ENCODE measurements at places on chromosomes 1 and 21. TPM values are rescaled to one million over a fixed set of nuclear protein-coding genes. Genes with fewer than 3 reads are reported as not detected.
A peak's percentile ranks its signal among the peaks of the same experiment; 100 is the strongest.

LCE2A gene
- total RNA-seq, result not detected

CCDC30 gene
- total RNA-seq, result 2.6 TPM

ECM1 gene
- total RNA-seq, result 4.8 TPM

CLCA1 gene
- not detected for total RNA-seq

ABCG1 gene
- 4.6 TPM for total RNA-seq

DIO1 gene
- total RNA-seq, result 0.27 TPM

FCRL4 gene
- total RNA-seq, result not detected

DNA sequence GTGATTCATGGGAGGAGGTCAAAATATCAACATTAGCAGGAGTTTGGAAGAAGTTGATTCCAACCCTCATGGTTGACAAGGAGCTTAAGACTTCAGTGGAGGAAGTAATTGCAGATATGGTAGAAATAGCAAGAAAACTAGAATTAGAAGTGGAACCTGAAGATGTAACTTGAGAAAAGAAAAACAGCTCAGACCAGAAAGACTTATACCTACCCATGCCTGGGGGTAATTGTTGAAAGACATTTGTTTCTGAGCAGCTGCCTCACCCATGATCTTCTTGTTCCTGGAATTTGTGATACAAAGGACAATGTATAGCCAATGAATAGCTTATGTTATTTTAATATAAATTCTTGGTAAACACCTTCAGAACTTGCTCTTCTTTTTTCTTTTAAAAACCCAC is 128.6 kb downstream of the LRIG2 start:
- DNase-seq, result no peak

GRCh38 chr1:236282425-236282716 is 613 bp upstream of the ERO1B start:
- DNase-seq, result no peak

DNA sequence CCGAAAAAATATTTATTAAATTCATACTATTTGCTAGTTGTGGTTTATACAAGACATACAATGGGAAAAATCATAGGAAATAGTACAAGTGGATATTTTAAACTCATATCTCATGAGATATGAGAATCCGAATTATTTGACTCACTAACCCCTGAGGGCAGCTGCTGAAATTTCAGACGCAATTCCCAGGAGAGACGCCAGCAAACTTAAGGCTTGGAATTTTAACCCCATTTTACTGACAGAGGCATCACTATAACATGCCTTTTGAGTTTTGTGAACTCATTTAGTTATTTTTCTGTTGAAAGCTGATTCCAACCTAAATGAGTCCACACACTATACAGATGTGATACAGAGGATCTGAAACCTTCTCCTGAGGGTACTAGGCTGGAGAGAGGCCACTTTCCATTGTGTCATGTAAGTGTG is 5.9 kb upstream of the MROH9 start:
- DNase-seq, result no peak

- peak; percentile 61 for DNase-seq
Observed at GRCh38 chr1:209688746-209689234, 13.6 kb downstream of the G0S2 start.

DNA sequence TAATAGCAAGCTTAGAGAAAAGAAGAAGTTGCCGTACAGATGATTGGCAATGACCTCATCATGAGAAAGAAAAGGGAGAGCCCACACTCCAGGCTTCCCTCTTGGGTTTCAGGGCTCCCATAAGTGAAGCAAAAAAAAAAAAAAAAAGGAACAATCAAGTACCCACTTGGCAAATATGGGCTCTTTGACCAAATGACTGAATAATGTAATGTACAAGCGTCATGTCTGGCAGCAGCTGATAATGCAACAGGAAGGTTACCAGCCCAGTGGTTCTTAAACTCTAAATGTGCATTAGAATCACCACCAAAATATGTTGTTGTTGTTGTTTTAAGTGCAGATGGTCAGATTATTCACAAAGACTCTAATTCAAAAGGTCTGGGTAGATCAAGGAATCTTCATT is 13.5 kb downstream of the TNFSF4 start:
- DNase-seq, result no peak

- peak; percentile 84 for DNase-seq
Observed at GRCh38 chr1:178037510-178038253, 56.2 kb upstream of the RASAL2 start.

DNA sequence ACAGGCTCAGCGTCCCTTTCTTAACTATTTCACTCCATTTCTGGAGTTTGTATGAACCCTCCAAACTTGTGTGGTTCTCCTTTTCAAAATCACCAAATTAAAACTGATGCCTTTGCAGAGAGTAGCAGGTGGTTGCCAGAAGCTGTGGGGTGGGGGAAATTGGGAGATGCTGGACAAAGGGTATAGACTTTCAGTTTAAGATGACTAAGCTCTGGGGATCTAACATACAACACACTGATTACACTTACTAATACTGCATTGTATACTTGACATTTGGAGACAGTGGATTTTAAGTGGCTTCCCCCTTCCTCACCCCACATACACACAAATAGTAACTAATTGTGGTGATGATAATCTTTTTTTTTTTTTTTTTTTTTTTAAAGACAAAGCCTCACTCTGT is 11.1 kb upstream of the SCYL3 start:
- no peak for DNase-seq
